Psoas muscle (tissue), 8 donors: ENCODE measurements at places on chromosomes 11 and 22. TPM values are rescaled to one million over a fixed set of nuclear protein-coding genes. Genes with fewer than 3 reads are reported as not detected.
A peak's percentile ranks its signal among the peaks of the same experiment; 100 is the strongest.

CREB3L1 gene
- total RNA-seq, result 6.9 TPM

DNA sequence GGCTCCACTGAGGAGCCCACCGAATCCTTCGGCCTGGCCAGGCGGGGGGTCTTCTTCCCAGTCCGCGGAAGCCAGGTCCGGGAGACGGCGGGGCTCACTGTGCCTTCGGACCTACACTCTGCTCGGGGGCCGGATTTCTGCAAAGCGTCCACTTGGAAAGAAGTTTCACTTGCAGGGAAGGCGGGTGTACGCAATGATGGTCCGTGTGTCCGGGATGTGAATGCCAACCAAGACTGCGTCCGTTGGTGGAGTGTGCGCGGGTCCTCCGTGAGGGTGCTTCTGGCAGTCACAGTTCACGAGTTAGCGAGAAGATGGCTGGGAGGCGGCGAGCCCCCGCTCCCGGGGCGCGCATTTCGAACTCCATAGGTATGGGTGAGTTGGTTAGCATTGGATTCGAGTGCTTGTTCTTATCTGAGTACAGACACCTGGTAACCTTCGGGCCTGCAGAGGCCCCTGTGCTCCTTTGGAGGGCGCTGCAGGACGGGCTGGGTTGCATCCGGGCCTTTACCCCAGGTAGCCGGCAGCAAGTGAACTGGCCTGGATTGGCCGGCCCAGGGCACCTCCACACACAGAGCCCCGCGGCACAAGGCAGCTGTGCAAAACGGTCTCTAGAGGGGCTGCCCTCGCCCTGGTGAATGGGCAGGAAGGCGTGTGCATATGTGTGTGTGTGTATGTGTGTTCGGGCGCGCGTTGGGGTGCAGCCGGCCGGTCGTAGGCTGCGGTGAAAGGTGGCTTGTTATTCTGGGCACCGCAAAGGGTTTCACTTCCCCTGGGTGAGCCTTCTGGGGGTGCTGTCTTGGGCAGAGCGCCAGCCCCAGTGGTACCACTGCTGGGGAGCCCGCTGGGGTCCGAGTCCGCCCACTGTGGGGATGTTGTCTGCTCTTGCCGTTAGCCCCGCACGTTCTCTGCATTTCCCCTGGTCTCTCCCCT is 13.3 kb upstream of the CYP2R1 start:
- DNase-seq, result peak; percentile 57

DNA sequence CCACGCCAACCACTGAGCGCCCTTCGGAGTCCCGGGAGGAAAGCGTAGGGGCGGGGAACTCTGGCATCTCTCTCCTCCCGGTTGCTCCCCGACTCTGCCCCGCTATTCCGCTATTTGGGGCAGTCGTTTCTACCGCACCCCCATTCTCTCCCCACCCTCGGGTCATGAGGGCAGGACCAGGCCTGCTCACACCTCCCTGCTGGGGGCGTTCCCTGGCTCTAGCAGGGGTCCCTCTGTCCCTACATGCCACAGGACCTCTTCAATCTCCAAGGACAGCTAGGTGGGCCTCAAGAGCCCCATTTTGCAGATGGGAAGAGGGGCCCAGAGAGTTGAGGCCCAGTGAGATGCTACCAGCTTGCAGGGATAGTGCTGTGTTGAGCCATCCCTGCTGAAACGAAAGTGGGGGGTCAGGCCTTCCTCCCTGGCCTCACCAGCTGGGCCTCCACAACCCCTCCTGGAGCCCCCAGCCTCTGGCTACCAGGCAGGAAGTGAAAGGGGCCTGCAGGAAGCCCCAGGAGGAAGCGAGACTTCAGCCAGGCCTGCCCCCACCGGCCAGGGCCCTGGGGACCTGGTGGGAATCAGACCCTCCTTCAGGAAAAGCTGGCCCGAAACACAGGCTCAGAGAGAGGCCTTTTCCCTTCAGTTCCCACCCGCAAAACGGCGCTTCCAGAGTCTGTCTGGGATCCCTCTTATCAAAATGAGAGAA is 5.5 kb upstream of the SHISA8 start:
- no peak for DNase-seq

DNA sequence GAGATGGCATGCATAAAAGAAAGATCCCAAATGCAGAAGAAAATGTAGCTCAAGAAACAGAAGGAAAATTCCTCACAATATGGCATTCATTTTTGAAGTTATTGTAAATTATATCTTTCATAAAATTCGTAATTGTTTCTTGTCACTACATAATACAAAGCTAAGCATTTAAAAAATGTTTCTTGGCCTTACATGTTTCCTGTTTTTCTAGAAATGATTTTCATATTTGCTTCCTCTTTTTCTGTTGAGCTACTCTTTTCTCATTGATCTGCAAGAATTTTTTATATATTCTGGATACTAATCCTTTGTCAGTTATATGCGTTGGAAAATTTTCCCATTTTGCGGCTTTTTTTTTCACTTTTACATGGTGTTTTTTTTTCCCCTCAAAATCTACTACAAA is 48.0 kb downstream of the ENTHD1 start:
- DNase-seq, result no peak

- no peak for DNase-seq
Measured at GRCh38 chr22:22348127-22348814, 103.7 kb downstream of the VPREB1 start.

- DNase-seq, result no peak
Measured at GRCh38 chr11:77044356-77044755, 10.2 kb downstream of the B3GNT6 start.

DNA sequence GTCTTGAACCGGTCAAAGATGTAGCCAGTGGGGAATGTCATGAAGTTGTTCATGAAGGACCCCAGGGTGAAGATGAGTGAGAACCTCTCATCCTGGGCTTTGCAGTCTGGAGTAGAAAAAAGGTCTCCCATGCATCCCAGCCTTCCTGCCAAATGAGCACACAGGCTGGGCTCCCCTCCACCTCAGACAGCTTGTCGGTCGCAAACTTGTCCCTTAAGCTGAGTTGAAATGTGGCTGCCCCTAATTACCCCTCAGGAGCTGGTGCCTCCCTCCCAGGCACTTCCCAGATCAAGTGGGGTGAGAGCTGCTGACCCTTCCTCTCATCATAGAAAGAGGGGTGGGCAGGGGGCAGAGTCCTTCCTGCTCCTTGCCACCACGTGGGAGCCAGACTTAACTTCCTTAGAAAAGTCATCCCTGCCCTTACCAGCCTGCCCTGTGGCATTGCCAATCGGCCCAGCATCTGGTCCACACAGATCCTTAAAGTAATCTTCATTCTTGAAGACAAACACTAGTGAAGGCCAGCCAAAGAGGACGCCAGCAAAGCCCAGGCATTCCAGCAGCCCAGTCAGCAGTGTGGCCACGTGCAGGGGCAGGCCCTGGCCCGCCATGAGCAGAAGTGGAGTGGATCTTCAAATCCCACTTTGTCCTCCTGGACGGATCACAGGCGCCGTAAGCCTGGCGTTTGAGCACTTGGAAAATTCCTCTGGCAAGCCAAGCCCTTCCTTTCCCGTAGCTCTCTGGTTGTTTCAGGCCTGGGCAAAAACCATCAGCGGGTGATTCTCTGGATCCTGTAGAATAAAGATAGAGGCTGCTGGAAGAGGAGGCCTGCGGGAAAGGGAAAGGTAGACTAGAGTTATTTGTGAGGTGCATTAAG is 1.1 kb downstream of the SLC43A3 start:
- DNase-seq, result peak; percentile 75

DNA sequence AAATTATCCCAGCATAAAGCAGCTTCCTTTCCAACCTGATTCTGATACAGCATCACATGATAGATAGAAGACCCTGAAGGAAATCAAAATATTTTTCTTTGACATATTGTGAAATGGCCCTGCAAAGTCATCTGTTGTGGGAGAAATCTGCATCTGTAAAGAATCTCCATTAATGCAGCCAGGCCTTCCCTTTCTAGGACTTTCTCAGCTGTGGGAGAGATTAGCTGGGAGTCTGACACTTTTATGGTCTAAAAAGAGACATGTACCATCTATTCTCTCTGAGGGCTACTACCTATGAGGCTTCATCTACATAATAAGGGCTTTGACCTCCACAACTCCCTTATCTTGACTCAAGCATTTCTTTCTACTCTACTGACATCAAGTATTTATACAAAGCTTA is 238.1 kb downstream of the SWAP70 start:
- no peak for DNase-seq

DNA sequence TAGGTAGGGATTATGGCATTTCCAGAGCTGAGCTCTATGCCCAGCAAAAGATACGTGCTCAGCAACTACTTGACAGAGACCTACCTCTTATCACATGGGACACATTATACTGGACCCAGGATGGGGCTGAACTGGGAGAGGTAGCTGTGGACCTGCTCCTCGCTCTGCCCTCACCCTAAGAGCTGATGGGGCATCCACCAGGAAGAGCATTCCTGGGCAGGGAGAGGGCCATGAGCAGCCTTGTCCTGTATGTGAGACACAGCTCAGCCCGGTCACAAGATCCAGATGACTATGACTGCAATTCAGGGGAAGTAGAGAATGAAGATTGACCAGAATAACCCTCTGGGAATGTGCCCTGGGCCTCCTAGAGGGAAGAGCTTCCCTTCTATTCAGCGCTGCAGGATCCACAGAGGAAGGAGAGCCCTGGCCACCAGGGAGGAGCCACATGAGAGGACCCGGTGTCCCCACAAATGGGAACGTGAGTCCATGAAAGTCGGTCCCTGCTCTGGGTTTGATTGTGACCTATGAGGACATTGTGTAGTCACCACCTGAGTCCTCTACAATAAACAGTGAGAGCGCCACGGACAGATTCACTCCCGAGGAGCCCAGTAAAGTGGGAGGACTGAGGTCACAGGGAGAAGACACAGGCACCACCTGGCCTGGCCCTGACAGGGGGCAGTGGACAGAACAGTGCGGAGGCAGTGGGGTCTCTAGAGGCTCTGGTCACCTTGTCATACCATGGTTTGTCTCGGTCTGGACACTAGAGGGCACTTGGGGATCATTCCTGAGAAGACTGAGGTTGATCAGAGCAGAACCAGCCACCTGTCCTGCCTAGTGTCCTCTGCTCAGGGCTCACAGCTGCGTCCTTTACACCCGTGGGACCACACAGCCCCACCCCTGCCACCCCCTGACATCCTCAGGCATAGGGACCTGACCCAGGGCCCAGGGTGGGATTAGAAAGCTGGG is 99.5 kb downstream of the ZNF280B start:
- DNase-seq, result no peak
